ENCODE measurements at places on chromosomes 6 and 20.

DNA sequence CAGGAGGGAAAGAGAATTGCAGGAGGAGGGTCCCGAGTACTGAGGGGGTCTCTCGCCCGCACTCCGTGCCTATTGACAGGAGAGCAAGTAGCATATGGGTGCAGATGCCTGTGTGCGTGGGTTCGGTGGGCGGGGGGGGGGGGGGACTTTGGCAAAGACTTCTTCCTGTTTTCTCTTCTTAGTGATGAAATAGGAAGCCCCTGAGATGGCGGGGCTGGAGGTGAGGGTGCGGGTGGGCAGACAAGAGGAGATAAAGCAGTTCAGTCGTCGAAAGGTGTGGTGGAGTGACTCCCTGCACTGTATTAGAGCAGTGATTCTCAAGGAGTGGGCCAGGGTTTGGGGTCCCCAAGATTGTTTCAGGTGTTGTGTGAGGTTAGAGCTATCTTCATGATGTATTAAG is 3.7 kb downstream of the NAA20 start:
- DNase-seq, result no peak

DNA sequence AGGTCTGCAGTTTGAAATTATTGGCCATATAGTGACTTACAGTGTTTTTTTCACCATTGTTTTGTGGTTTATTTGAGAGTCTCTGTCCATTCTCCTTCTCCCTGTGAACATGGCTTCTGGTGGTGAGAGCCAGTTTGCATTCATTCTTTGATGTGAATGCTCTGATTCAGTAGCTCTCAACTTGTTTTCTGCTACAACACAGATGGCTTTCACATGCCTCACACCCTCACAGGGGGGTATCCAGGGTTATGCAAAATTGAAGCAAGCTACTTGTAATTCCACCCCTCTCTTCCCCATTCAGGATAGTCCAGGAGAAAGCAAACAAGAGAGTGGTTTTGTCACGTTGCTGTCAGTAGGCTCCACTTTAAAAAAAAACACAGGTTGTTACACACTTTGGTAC is 55.6 kb downstream of the SLX4IP start:
- DNase-seq, result no peak

- DNase-seq, result no peak
These were observed 66.4 kb upstream of the NEDD9 start for GRCh38 chr6:11298651-11299420.

GRCh38 chr6:21668795-21669194 is 75.2 kb downstream of the SOX4 start:
- DNase-seq, result no peak

DNA sequence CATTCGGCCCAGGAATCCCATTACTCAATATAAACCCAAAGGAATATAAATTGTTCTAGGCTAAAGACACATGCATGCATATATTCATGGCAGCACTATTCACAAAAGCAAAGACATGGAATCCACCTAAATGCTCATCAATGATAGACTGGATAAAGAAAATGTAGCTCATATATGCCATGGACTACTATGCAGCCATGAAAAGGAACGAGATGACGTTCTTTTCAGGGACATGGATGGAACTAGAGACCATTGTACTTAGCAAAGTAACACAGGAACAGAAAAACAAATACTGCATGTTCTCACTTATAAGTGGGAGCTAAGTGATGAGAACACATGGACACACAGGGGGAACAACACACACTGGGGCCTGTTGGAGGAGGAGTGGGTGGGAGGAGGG is 769.5 kb downstream of the TBC1D32 start:
- DNase-seq, result no peak

DNA sequence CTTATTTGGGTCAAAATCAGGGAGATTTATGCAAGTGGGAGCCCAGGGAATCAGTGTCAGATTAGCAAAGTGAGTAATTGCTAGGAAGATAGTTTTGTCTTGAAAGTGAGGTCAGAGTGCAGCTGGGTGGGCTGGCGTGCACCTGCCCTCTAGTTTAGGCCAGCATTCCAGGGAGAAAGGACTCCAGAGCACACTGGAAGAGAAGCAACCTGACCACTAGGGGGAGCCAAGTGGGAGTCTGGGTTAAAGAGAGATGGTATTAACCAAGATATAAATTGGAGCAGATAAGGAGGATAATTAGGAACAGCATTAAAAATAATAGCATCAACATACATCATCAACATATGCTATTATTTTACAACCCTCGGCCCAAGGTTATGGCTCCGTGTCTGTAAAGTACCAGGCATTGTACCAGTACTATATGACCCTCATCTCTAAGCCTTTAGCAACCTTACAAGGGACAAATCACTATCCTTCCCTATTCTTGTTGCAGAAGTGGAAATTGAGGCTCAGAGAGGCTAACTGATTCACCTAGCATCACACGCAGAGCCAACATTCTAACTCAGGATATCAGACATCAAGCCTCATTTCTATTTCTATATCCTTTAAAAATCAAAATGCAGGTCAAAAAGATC is 57.8 kb downstream of the SLC2A10 start:
- no peak for DNase-seq

DNA sequence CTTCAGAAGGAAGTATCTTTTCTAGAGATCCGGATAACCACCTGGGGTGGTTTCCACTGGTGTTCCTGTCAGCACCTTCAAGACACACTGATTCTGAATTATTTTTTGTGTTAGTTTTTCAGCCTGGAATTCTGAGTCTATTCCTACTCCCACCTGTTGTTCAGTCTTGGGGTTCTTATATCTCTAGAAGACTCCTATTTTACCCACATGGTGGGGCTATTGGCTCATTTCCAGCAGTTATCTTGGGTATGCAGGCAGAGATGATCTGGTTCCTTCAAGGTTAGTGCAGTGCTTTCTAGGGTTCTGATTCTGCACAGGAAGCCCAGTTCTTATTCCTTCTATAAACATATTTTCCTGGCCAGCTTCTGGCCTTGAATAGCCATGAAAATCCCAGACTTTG is 175.6 kb upstream of the PDE7B start:
- peak; percentile 12 for DNase-seq

- DNase-seq, result no peak
These were observed 29.8 kb upstream of the MCHR2 start for GRCh38 chr6:100023798-100024197.

Data from brain pericyte (primary cell).